ENCODE measurements at places on chromosomes 12 and 14.

DNA sequence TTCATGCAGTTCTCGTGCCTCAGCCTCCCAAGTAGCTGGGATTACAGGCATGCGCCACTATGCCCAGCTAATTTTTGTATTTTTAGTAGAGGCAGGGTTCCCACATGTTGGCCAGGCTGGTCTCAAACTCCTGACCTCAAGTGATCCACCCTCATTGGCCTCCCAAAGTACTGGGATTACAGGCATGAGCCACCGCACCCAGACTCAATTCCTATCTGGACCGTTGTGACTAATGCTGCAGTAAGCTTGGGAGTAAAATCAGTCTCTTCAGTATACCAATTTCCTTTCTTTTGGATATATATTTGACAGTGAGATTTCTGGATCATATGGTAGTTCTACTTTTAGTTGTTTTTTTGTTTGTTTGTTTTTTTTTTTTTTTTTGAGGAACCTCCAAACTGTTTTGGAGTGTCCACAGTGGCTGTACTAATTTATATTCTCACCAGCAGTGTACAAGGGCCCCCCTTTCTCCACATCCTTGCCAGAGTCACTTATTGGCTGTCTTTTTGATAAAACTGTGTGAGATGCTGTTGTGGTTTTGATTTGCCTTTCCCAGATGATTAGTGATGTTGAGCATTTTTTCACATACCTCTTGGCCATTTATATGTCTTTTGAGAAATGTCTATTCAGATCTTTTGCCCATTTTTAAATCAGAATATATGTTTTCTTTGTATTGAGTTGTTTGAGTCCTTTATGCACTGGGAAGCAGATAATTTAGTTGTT is 37.3 kb upstream of the EVL start:
- no peak for DNase-seq

GRCh38 chr12:62647586-62647985 is 181.0 kb downstream of the MON2 start:
- DNase-seq, result no peak

- peak; percentile 60 for DNase-seq
These were observed 25.8 kb downstream of the DACT1 start for GRCh38 chr14:58663494-58664111.

DNA sequence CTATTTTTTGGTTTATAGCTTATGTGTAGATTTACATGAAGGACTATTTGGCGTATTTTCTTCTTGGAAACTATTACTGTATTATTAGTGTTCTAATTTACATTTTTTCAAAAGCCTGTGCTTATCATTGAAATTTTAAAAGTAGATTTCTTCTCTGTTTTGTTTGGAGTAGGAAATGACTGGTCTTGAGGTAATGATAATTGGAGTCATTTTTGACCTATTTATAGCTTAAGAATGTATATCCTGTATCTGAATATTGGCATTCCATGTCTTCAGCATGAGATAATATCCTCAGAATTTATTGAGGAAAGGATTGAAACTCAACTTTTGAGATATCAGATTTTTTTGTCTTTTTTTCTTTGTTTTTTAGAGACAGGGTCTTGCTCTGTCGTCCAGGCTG is 193.4 kb downstream of the ERC1 start:
- no peak for DNase-seq

DNA sequence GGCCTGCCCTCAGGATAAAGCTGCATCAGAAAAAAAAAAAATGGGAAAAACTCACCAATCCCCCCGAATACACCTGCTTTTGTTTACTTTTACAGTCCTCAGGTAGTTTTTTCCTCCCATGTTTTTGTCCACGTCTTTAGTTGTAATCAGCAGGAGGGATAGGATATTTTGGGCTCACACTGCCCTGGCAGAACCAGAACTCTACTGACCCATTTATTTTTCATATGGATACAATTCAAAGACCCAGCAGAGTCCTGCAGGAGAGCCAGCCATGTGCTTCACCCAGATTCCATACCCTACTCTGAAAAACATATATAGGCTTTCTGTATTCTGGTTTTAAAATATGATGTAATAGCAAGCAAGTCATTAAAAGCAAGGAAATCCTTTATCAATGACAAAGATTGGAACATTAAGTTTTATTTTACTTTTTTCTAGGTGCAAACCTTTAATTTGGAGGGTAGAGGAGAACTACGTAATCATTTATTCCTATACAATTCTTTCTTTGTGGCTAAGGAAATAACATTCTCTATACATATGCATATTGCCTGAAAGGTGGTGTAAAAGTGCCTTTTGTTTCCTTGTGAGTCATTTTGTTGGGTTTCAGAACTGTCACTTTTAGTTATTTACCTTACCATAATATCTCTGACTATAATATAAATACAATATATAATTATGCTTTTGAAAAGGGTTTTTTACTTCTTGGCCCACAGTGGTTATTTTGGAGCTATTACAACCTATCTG is 19.1 kb downstream of the DACT1 start:
- no peak for DNase-seq

DNA sequence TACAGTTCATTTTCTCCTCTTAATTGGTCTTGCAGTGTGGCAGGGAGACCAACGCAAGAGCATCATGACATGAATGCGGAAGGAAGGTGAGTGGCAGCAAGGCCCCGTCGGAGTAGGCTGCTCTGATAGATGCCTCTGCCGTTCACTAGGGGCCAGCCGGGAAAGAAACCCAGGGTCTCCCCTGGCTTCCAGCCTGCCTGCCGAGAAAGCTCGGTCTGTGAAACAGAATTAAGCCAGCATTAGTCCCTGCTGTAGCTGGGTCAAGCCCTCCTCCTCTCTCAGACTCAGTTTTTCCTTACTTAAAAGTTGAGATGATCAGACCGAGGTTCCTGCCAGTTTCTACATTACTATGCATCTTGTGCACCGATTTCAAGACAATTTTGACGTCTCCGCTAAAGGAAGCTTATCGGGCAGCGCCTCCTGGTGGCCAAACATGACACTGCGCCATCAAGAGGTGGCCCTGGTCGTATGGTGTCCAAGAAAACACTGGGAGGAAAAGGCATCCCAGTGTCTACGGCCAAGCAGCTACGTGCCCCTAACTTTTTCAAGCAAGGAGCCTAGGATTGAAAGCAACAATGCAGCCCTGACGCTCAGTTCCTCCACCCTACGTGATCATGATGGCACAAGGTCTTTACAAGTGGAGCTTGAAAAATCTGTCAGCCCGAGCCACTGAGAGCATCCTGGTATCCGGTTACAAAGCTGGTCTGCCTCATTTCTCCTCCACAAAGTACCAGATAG is 131.6 kb downstream of the KSR2 start:
- DNase-seq, result peak; percentile 16

- no peak for DNase-seq
These were observed 15.6 kb downstream of the SYNE3 start for GRCh38 chr14:95500772-95501401.

GRCh38 chr14:73686901-73687300 is 27.3 kb downstream of the PNMA1 start:
- no peak for DNase-seq

DNA sequence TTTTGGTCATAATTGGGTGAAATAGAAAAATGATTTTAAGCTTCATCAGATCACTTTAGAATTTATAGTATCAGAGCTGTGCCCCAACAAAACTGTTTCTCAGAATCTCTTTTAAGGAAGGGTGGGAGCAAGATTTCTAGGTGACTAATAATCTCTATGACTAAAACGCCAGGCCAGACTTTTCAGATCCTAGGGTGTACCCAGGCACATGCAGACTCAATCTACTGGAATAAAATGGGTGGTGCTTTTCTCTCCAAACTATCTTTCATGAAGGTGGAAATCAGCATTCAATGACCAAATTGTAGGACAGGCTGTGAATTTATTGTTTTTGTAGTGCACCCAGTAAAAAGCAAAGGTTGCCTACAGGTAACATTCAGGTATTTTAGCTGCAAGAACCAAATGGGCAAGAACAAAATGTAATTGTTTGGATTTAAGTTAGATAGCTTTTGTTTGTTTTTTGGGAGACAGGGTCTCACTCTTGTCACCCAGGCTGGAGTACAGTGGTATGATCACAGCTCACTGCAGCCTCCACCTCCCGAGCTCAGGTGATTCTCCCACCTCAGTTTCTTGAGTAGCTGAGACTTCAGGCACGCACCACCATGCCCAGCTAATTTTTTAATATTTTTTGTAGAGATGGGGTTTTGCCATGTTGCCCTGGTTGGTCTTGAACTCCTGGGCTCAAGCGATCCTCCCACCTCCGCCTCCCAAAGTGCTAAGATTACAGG is 49.5 kb downstream of the PPP2R5C start:
- DNase-seq, result no peak

DNA sequence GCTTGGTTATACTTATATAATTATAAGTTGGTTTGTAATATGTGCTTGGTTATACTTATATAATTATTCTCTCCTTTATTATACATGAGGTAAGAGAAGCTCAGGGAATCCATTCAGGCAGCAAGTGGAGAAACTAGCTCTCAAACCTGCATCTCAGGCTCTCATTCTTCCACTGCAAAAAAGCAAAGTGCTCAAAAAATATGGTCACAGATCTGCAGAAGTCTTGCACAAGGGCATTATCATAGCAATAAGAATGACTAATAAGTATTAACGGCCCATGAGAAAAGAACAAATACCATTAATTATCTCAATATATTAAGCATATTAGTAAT is 476 bp upstream of the TRAFD1 start:
- no peak for DNase-seq

DNA sequence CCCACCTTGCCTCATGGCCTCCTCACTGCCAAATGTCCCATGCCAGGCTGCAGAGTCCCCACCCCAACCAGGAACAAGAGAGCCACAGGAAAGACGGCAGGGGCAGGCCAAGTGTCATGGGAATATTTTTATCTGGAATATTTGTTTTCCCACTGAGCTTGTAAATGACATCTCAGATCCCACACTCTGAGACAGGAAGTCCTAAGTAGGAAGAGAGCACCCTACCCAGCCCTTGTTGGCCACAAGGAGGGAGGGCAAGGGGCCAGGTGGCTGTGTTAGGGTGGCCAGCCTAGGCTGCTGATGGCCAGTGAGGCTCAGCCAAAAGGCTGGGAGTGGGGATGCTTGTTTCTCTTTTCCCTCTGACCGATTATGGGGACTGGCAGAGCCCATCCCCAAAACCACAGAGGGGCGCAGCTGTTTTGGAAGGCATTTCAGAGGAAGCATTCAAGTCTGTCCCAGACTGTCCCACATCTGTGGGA is 7.7 kb upstream of the MEG3 start:
- DNase-seq, result no peak

DNA sequence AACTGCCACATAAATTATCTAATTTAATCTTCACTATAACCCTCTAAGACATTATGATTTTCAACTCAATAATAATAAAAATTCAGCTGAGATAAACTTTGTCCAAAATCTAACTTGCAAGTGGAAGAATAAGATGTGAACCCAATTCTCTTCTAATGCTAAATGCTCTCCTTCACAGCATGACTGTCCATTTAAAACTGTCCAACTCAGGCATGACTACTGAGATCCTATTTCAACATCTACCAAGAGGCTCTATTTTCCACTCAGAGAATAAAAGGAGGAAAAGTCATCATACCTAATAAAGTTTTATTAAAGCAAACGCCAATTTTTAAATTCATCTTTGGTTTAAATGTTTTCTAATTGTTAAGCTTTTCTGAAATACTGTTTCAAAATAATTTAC is 183.6 kb downstream of the MED13L start:
- no peak for DNase-seq
